Left renal cortex interstitium (tissue), 4 donors: ENCODE measurements at places on chromosomes 7 and 10.

DNA sequence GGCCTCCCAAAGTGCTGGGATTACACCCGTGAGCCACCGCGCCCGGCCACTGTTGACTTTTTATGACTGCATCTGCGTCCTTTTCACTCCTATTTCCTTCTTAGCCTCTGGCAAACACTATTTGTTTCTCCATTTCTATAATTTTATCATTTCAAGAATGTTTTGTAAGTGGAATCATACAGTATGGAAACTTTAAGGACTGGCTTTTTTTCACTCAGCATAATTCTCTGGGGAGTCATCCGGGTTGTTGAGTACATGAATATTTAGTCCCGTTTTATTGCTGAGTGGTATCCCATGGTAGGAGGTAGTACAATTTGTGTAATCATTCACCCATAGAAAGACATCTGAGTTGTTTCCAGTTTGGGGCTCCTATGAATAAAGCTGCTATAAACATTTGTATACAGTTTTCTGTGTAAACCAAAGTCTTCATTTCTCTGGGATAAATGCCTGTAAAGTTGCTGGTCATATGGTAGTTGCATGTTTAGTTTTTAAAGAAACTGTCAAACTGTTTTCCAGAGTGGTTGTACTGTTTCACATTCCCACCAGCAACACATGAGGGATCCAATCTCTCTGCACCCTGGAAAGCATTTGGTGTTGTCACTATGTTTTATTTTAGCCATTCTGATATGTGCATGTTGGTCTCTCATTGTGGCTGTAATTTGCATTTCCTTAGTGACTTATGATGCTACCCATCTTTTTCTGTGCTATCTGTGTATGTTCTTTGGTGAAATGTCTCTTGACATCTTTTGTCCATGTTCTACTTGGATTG, 139.6 kb upstream of the EEPD1 start:
- DNase-seq, result no peak

- DNase-seq, result no peak
These were observed 1.7 kb upstream of the SPACDR start for GRCh38 chr7:100465702-100466311.

GRCh38 chr10:70367195-70367796, 15.1 kb downstream of the LRRC20 start:
- DNase-seq, result no peak

DNA sequence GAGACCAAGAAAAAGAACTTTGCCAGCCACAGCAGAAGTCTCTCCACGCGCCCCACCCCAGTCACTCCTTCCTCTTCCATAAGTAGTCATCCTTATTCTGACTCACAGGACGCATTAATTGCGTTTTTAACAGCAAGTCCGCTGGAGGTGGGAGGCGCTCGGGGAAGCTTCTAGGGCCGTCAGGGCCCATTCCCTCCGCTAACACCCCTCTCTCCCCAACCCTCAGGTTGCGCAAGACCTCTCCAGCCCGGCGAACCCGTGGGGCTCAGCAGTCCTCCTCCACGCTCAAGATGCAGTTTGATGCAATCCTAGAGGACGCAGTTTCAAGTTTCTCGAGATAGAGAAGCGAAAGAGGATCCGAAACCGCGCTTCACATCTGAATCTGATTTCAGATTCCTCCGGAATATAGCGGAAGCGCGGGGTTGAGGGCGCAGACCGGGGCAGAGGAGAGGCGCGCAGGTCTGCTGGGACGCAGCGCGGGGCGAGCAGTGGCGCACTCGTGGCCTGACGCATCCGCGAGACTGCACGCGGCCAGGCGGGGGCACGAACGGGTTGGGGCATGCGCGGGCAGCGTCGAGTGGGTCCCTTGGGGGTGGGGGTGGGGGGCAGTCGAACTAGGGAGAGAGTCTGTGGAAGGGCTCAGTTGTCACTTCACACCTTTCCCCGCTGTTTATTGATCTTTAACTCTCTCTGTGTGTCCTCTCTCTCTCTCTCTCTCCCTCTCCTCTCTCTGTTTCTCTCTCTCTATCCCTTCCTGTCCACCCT, 37.8 kb upstream of the PSAP start:
- DNase-seq, result peak; percentile 54

GRCh38 chr7:128194533-128195282, 46.4 kb upstream of the LEP start:
- DNase-seq, result no peak

DNA sequence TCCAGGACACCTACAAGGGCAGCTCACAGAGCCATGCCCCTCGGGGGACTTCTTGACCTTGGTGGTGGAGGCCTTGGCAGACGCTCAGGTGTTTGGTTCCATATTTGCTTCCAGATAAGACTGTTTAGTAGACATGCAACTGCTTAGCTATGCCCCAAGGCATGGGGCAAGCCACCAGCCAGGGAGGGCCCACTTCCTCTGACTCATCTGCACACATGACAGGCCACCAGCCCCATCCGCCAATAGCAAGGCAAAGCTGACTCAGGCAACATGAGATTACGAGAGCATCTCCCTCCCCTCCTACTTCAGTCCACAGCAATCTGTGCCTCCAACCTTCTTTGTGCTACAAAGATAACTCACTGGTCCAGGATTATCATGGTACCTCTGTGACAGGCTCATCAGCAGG, 54.9 kb downstream of the KCNMA1 start:
- DNase-seq, result no peak

GRCh38 chr7:141739250-141739649, 1.1 kb downstream of the SSBP1 start:
- no peak for DNase-seq

GRCh38 chr7:31919678-31920369, 150.4 kb downstream of the PDE1C start:
- no peak for DNase-seq

DNA sequence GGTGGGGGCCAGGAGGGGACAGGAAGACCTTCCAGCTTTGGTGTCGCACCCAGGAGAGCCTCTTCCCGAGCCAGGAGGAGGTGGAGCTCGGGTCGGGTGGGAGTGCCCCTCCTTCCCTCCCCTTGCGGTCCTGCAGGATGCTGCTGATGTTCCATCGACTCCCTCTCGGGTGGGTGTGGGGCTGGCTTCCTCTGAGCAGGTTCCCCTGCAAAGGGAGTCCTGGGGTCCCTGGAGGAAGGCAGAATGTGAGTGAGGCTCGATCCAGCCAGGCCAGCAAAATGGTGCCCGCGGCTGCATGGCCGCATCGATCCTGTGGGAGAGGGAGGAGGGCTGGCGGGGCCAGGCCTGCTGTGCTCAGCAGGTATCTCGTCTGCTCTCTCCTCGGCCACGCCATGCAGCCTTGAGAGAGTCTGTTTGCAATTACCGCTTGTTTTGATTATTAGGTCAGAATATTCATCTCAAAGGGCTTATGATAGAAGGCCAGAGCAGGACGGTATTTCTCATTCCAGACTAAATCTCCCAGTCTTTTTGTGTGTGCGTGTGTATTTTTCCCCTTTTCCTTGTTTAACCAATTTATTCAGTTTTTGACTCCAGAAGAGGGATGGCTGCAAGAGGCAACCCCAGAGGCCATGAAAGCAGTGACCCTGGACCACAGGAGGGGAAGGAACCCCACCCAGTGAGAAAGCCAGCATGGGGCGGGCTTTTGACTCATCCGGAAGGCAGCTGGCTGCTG, 137.3 kb upstream of the ZMIZ1 start:
- DNase-seq, result no peak

GRCh38 chr7:102427019-102427405, 6.4 kb upstream of the ORAI2 start:
- no peak for DNase-seq

DNA sequence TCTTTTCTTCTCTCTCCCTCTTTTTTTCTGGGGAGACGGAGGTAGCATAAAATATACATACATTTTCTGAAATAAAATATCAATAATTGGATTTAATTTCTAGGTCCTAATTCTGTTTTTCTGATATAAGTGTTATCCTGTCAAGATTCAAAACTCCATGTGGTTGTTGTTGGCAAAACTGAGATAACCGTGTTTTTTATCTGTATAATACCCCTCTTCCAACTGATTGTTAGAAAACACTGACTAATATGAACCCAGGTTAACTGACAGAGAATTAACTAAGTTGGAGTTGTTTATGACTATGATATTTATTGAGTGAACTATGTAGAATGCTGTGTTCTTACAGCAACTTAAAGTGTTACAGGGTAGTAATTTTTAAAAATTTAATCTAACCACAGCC, 236.5 kb upstream of the KAT6B start:
- no peak for DNase-seq

GRCh38 chr7:133727476-133728214, 399.5 kb upstream of the LRGUK start:
- DNase-seq, result no peak

- DNase-seq, result no peak
These were observed 92.0 kb downstream of the ADK start for GRCh38 chr10:74243067-74243466.

GRCh38 chr10:69334302-69335062, 56.2 kb downstream of the HK1 start:
- DNase-seq, result no peak

- no peak for DNase-seq
These were observed 72.2 kb downstream of the VWC2 start for GRCh38 chr7:49845626-49846025.

DNA sequence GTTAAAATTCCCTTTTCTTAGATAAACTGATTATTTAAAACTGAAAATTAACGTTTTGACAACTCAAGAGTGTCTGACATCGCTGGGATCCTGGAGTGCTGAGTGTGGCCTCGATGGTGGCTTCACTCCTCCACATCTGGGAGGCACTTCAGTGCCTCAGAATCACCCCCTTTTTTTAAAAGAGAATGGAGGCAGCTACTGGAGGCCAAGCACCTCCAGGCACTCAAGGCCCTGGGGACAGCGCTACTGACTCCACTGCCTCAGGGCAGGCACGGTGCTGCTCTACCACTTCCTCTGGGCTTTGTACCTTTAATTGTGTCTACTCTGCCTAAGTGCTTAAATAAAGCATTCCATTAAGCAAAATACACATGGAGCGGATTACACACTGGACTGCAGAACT, 27.2 kb upstream of the NCAPG2 start:
- DNase-seq, result no peak

DNA sequence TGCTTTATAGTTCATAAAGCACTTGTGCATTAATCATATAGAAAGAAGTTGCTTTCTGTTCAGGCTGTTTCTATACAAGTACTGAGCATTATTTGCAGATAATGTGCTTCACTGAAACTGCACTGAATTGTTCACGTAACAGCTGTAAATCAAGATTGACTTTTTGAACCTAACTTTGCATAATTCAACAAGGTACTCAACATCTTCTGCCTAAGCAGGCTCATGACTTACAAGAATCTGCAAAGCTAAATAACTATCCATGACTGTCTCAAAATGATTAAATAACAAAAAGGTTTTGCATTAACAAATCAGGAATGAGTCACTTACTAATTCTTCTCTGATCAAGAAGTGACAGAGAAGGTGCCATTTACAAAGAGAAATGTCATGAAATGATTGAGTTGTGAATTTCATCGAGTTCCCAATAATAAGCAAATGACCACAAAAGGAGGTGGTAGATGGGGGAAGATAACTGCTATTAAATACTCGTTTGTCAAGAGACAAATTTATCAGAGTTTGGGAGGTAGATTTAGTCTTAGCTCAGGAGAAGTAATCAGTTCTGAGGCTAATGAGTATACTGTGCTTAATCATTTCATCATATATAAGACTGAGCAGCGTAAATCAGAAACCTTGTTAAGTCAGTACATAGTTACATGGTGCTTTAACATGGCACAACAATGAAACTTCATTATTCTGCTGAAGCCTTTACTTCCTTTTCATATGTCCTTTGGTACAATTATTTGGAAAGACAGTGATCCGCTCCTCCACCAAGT, 161.3 kb upstream of the LRRN3 start:
- no peak for DNase-seq

DNA sequence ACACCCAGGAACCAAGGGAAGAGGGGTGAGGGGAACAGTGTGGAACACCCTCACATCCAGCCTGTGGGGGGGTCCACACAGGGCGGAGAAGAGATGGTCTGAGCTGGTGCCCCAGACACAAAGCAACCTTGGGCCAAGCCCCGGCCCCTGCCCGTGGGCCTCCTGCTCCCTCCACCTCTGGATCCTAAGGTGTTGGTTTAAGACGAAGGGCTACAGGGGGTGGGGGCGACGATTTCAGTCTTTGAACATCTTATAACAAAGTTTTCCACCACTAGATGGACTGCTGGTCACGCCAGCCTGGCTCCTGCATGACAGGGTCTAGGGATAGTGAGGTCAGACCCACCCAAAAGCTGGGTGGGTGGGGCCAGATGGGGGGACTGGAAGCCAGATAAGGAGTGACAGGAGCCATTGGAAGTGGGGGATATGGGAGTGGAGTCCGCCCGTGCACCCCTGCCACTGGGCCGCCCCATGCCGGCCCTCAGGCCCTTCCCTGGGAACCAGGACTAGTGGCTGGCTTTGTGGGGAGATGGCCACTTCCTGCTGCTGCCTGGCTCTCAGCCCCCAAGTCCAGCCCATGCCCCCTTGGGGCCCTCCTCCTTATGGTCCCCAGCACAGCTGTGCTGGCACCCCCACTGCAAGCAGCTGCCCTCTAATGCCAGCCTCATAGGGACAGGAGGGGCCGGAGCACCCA, 98.4 kb downstream of the RGS10 start:
- no peak for DNase-seq

GRCh38 chr10:132475086-132475485, 62.5 kb upstream of the INPP5A start:
- no peak for DNase-seq

DNA sequence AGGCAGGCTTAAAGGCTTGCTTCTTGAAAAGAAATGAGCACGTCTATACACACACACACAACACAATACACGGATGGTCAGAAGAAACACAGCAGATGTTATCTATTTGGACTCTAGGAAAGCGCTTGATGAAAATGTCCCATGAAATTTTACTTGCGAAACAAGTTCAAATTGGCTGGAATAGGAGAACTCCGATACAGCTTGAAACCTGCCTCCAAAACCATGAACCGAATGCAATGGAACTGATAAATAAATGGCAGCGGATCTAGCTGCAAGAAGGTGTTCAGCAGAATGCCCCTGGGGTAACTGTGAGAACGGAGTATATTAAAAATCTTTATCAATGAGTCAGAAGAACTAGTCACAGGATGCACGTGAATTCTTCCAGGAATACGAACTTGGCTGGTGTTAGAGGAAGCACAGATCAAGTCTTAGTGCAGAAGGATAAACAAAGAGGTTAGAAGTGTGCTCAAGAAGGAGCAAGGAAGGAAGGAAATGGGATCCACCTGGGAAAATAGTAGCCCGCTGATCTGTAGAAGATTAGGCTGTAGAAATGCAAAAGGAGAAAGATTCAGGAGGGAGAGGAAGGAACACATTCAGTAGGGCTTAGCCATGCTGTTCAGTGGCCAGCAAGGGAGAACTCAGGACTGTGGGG, 142.0 kb upstream of the PRKCQ start:
- no peak for DNase-seq

- no peak for DNase-seq
These were observed 23.6 kb upstream of the VSIR start for GRCh38 chr10:71796749-71797405.

- DNase-seq, result no peak
These were observed 12.6 kb downstream of the YKT6 start for GRCh38 chr7:44213206-44213876.

DNA sequence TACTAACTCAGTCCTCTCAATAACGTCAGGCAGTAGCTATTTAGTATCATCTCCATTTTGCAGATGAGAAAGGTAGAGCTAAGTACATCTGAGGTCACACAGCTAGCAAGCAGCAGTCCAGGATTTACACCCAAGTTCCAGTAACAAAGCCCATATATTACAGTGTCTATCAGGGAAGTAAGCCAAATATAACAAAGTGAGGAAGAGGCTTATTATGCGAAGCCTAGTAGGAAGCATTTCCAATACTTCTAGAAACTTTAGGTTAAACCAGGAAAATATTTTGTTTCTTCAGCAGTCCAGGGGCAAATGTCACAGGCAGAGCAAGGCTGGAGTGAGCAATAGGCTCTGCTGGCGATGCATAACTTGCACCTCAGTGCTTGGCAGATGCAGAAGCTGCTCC, 53.9 kb downstream of the NOC3L start:
- DNase-seq, result no peak
